ENCODE measurements at places on chromosomes 3 and 15.

DNA sequence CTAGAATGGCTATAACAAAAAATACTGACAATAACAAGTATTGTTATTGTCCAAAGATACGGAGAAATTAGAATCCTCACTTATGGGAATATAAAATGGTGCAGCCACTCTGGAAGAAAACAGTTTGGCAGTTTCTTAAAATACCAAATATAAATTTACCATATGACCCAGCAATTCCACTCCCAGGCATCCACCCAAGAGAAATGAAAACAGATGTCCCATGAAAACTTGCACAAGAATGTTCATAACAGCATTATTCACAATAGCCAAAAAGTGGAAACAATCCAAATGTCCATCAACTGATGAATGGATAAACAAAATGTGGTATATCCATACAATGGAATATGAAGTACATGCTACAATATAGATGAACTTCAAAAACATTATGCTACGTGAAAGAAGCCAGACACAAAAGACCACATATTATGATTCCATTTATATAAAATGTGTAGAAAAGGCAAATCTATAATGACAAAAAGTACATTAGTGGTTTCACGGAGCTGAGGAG is 9.4 kb downstream of the AAGAB start:
- no peak for DNase-seq

GRCh38 chr15:28977377-28978010 is 91.7 kb downstream of the APBA2 start:
- no peak for DNase-seq

GRCh38 chr3:122004107-122004506 is 17.9 kb downstream of the ILDR1 start:
- no peak for DNase-seq

DNA sequence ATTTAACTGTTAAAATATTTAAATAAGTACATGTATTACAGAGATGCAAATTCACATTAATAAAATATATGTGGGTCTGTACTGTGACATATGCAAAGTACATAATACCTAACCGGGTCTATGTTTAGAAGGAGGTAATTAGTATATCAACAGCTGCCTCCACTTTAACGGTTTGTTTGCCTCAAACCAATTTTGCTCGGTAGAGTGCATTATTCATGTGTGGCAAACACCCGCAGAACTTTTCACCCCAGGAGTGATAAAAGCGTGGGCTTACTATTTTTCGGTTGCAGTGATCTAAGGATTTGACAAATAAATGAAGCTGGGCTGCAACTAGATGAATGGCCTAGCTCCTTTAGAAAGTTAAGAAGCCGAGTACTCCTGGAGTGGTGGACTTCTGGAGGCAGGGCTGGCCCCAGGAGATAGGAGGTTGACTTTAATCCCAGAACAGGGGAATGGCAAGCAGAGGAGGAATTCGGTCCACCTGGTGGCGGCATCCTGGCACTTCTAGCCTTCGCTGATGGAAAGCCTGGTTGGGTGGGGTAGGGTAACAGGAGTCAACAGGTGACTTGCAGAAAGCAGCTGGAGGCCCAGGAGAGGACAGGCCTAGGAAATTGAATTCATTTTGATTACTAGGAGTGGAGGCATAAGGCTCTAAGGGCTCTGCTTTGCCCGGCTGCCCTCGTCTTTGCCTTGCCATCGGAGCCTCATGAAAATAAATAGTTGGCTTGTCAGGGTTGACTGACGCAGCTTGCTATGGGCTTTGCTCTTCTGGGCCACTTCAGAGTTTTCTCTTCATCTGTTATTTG is 2.4 kb downstream of the SLCO3A1 start:
- DNase-seq: no peak

DNA sequence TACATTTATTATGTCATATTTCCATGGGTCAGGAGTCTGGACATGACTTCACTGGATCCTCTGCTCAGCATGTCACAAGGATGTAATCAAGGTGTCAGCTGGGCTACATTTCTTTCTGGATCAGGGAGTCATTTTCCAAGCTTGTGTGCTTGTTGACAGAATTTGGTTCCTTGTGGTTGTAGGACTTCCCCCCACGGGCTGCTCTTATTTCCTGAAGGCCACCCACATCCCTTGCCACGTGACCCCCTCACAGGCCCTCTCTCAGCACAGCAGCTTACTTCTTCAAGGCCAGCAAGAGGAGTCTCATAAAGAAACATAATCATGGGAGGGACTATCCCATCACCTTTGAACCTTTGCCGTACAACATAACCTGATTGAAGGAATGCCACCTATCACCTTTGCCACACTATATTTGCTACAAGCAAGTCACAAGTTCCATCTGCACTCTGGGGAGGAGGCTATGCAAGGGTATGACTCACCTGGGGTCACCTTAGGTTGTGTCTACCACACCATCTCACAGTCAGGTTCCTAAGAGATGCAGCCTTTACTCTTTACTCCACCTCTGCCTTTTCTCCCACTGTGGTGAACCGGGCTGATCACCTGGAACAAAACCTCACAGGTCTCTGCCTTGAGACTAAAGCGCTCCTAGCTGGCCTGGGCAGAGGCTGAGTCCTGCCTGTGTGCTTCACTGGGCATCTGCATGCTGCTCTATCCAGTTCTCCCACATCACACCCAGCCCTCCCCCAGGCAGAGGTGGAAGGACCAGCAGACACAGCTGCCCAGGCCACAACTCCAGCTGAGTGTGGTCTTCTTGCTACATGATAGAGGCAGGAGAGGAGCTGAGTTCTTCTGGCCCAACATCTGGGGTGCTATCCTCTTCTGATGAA is 13.5 kb downstream of the RAB6B start:
- no peak for DNase-seq

Measured in activated naive CD4-positive, alpha-beta T cell (primary cell).